ENCODE measurements at places on chromosomes 3 and 15. TPM values are rescaled to one million over a fixed set of nuclear protein-coding genes. Genes with fewer than 3 reads are reported as not detected.

Gene STXBP5L
- 0.22 TPM for total RNA-seq

Gene B3GNT5
- 108 TPM for total RNA-seq

Gene GRIP2
- 0.53 TPM for total RNA-seq

Gene WHAMM
- total RNA-seq = 13.1 TPM

Gene HHLA2
- 57.9 TPM for total RNA-seq

Gene TM4SF4
- total RNA-seq = 4.5 TPM

Gene CA12
- 339 TPM for total RNA-seq

- peak; percentile 57 for DNase-seq
Measured at GRCh38 chr3:14016900-14017475, 107.7 kb downstream of the CHCHD4 start.

GRCh38 chr3:135155228-135155627 is 360.2 kb downstream of the EPHB1 start:
- no peak for DNase-seq

- no peak for DNase-seq
Measured at GRCh38 chr3:57003676-57004075, 56.8 kb upstream of the SPATA12 start.

DNA sequence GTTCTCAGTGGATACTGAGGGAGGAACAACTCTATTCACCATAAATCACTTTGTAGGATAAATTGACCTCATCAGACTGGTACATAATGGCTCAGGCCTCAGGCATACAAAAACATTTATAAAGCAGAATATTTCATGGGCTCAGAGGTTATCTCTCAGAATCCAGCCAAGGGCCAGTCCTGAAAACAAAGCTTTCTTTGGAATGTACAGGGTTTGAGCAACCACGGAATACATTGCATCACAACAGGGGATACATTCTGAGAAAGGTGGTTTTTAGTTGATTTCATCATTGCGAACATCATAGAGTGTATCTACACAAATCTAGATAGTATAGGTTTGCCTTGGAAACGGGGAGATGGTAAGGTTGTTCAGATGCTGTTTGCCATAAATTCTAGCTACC is 33.4 kb upstream of the CTDSPL2 start:
- no peak for DNase-seq

DNA sequence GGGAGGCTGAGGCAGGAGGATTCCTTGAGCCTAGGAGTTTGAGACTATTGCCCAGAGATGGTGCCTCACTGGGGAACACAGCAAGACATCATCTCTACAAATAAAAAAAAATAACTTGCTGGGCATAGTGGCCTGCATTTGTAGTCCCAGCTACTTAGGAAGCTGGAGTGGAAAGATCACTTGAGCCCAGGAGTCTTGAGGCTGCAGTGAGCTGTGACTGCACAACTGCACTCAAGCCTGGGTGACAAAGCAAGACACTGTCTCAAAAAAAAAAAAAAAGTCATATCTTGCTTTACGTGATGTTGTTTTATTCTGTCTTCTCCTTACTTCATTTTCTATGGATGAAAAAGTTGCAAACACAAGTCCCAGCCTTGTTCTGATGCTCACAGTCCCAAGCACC is 14.1 kb downstream of the GATM start:
- no peak for DNase-seq

- no peak for DNase-seq
Measured at GRCh38 chr15:99343881-99344551, 92.7 kb downstream of the LRRC28 start.

- DNase-seq = no peak
Measured at GRCh38 chr3:160183345-160184076, 41.7 kb upstream of the C3orf80 start.

DNA sequence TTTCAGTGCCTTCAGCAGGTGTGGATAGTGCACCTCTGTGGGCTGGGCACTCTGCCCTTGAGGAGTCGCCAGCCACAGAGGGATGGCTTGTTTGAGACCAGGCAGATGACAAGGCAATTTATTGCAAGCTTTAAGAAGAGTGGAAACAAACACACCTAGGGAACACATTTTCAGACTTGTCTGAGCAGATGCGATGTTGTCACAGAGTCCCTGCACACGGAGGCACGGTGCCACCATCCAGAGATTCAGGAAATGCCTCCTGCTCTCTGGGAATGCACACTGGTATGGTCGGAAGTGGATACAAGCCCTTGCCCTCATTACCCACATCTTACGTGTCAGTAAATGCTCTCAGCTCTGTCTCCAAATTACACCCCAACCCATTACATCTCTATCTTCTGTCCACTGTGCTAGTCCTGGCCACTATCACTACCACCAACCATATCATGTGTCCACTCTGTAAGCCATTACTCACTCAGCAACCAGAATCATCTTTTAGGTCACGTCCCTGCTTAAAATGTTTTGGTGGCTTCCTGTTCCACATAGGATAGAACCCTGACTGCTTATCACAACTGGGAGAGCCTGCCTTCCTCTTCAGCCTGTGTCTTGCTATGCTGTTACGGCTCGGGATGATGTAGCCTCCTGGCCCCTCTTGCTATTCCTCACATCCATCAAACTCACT is 196.9 kb downstream of the SLCO3A1 start:
- DNase-seq = no peak

GRCh38 chr15:76341366-76342057 is 4.9 kb downstream of the ISL2 start:
- DNase-seq = peak; percentile 45

GRCh38 chr3:31485196-31485595 is 47.5 kb upstream of the STT3B start:
- no peak for DNase-seq

DNA sequence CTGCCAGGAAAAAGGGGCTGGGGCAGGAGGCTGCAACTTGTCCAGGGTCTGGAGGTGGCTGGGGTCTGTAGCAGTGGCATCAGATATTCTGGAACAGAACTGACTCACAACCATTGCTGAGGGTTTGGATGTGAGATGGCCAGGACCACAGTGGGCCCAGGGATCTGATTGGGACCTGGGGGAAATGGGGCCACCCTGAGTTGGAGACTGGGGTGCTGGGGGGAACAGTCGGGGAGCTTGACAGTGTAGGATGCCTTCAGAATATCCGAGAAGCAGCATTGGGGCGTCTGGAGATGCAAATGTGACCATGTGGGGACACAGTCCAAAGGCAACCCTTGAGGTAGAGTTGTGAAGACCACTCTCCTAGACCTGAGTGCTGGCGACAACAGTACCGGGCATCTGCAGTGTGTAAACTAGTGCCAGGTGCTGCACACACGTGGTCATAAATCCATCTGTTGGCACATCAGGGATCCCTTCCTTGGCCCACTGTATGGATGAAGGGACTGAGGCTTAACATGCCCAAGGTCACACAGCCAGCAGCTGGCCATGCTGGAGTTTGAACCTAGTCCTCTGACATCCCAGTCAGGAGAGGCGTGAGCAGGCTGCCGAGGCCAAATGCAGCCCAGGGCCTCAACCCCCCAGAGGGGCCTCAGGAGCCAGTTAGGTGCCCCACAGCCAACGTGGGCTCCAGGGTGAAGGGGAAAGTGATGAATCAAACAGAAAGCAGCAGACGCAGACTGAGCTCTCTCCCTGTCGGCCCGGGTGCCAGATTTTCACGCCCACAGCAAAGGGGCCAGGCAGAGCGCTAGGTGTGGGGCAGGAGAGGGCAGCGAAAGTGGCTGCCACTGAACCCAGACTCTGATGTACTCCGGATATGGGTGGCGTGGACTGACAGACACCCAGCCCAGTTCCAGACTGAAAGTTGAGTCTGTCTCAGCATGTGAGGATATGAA is 18.8 kb downstream of the HEMK1 start:
- DNase-seq = no peak

DNA sequence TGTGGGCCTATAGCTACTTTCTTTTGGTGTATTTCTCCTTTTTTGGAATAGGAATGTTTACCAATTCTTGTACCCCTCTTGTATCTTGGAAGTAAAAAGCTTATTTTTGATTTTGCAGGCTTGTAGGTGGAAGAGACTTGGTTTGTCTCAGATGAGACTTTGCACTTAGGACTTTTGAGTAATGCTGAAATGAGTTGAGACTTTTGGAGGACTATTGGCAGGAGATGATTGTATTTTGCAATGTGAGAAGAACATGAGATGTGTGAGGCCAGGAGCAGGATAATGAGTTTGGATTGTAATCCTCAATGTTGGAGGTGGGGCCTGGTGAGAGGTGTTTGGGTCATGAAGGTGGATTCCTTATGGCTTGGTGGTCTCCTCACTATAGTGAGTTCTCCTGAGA is 106.3 kb downstream of the KBTBD8 start:
- no peak for DNase-seq

DNA sequence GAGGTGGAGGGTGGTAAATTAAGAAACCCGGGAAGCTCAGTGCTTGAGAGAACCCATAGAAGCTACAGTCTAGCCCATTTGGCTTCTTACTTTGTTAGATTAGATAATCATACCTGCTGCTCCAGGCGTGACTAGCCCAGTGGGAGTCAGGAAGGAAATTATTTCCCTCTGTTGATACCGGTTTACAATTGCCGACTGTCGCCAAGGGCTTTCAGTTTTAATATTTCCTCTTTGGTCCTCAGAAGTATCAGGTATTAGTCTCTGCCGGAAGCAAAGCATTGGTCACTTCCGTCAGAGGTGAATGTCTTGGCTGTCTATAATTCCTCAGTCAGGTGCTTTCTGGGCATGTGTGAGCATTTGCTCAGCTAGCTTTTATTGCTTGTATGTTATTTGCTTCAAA is 75.2 kb downstream of the LPP start:
- DNase-seq = no peak

GRCh38 chr3:38150780-38151528 is 12.5 kb downstream of the MYD88 start:
- no peak for DNase-seq

GRCh38 chr15:44188795-44189194 is 6.3 kb downstream of the FRMD5 start:
- no peak for DNase-seq

DNA sequence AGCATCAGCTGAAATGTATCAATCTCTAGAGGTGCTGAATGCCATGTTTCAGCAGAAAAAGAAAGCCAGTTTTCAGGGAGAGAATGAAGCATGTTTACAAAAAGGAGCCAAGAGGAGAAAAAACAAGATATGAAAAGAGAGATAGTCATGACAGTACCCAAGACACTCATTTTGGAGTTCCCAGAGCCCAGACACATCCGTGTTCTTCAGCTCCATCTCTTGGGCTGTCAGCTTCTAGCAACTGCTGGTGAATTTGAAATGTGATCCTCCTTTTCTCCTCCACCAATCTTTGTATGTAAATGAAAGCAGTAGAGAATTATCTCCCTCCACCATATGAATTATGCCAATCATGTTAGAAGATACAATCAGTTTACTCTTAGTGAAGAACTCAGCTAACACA is 93.0 kb upstream of the SLC25A36 start:
- DNase-seq = no peak

- DNase-seq = no peak
Measured at GRCh38 chr3:164450276-164450905, 627.9 kb downstream of the SI start.

DNA sequence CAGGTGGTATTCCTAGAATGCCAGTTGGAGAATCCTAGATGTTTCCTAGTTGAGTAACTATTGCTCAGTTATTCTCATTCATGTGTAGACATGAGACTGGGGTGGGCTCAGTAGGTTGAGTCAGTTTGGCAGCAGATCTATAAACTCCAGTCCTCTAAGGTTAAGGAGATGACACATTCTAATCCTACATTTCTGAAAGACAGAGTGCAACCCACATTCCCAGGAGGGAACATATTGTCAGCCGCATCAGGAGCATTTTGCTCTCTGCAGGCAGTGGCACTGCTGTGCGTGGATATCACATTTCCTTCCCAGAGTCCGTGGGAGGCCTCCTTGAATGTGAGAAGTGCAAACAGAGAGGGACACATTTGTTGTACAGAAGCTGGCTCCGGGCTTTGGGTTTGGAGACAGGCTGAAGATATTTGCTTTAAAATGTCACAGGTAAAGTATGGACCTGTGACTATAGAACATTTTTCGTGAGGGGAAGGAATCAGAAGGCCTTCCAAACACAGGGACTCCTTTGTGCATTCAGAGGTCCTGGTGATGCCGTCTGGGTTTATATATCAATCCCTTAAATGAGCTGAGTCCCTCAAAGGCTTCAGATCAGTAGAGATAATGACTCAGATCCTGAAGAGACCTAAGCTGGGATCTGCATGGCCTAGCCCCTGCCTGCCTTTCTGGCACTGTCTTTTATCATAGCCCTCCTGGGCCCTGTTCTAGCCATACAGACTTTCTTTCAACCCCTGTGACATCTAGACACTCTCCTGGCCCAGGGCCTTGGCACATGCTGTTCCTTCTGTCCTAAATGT is 156.5 kb downstream of the CADPS start:
- DNase-seq = no peak

- no peak for DNase-seq
Measured at GRCh38 chr15:64285871-64286270, 70.1 kb downstream of the CSNK1G1 start.

Measured in colonic mucosa (tissue), 4 donors.